ENCODE measurements at places on chromosomes 7 and 10.

DNA sequence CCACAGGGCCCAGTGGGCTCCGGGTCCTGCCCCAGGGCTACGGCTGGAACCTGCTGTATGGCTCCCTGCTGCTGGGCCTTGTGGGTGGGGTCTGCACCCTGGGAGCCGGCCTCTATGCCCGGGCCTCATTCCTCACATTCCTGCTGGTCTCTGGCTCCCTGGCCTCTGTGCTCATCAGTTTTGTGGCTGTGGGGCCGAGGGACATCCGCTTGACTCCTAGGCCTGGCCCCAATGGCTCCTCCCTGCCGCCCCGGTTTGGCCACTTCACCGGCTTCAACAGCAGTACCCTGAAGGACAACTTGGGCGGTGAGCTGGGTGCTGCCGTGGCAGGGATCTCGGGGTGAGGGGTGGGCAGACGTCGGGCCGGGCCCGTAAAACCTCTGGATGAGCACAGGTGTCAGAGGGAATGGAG, 4.4 kb downstream of the SLC12A9 start:
- no peak for DNase-seq

DNA sequence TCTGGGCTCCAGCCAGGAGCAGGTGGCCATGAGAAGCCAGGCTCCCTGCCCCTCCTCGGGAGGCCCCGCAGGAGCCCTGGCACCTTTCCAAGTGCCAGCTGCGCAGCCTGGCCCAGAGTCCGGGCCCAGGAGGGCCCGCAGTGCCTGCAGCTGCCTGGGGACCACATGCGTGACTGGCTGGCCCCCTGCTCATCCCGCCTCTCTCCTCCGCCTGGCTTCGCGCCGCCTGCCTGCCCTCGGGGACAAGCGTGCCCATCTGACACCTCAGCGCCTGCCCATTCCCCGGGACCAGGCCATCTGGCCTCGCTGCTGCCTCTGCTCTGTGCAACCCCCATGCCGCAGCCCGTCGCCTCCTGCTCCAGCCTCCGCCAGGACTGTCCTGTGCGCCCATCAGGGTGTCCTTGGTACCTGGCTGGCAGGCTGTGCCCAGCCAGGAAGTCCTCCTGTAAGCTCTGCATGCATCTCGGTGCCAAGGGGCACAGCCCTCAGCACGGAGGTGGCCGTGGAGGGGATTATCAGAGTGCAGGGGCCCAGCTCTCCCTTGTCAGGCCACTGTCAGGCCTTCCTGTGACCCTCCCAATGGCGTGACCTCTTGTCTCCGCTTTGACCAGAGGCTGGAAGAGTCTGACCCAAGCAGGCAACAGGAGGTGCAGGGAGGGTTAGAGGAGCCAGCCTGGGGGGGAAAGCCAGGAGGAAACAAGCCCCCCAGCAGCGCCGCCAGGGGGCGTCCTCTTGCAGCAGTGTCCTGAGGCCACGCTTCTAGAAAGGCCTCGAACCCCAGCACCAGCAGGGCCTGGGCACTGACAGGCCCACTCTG, 50.5 kb downstream of the TMEM209 start:
- DNase-seq, result no peak

- no peak for DNase-seq
Observed at GRCh38 chr7:23076772-23077171, 28.8 kb upstream of the KLHL7 start.

DNA sequence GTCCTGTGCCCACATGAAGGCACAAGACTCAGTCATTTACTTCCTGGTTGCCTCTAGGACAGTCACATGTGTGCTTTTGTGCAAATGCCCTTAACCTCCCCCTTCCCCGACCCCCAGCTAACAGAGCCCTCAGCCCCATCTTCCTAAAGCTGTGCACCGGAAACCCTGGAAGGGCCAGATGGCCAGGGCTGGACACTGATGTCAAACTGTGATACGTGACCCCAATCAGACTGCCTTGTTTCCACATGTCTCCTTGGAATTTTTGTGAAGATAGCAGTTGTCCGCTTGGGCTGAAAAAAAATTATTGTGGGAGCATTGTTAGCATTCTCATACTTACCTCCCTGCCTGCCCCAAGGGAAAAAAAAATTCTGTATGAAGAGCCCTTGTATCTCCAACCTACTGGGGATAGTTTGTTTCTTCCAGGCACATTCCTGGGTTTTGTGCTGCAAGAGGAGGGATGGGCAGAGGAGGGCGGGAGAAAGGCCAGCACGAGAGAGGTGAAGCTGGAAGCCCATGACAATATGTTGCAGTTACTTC, 17.0 kb upstream of the ADAM12 start:
- DNase-seq, result no peak

GRCh38 chr7:129462420-129462819, 28.2 kb downstream of the STRIP2 start:
- DNase-seq, result no peak

GRCh38 chr7:44330331-44330730, 4.9 kb upstream of the CAMK2B start:
- no peak for DNase-seq

- DNase-seq, result no peak
Observed at GRCh38 chr7:142670511-142670910, 78.8 kb upstream of the PRSS1 start.

DNA sequence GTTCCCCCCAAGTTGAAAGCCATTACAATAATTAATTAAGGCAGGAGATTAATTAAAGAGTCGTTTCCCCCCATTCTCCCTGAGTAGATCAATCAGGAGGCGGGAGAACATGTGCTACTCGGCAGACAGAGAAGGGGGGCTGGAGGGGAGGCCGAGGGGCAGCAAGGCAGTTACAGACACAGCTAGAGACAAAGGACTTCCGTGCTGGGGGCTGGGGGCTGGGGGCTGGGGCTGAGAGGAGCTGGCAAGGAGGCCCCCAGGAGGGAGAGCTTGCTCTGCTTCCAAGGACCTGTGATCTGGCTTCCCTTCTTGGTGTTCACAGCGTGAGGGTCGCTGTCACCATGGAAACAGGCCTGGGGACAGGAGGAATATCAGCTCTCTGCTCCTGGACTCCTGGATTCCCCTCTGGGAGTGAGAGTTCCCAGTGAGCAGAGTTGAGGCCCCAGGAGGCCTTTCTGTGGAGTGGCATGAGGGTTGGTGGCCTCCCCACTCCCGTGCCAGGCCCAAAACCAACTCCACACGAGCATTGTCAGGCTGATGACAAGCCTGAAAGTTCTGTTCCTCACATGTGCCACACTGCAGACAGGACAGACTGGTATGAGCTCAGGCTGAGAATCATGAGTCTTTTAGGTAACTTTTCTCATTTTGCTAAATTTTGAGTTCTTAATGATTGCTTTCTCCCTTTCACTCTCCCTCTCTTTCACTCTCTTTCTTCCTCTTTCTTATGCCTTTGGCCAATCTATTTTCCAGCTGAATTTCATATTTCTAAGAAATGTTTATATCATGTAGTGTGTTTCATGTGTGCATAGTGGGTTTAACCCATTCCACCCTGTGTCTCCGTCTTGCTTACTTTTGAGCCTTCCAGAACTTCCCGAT, 16.4 kb downstream of the FAM241B start:
- DNase-seq, result no peak

- no peak for DNase-seq
Observed at GRCh38 chr10:130232166-130233034, 96.2 kb downstream of the GLRX3 start.

GRCh38 chr10:73906524-73907447, 4.1 kb upstream of the PLAU start:
- DNase-seq, result no peak

DNA sequence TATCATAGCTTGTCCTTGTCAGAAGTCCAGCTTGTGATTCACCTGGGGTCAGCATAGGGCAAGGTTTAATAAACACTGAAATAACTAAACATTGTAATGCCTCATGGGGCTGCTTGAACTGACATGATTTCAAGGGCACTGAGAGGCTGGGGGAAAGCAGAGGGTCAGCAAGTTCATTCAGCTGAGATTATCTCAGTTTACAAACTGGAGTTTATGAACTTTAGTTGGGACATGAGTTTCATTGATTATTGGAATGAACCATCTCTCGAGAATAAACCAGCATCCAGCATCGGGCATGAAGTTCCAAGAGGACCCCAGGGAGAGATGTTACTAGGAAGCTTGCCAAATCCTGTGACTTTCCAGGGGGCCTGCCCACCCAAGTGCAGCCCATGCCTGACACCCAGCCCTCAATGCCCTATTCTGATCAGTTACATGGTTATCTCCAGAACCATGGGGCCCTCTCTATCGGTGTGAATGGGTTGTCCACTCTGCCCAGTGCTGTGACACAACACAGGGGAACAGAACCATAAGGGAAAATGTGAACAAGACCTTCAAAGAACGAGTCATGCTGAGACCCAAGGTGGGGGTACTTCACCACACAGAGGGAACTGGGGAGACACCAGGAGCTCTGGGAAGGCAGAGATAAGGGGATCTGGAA, 7.9 kb upstream of the CYP3A7 start:
- DNase-seq, result no peak

DNA sequence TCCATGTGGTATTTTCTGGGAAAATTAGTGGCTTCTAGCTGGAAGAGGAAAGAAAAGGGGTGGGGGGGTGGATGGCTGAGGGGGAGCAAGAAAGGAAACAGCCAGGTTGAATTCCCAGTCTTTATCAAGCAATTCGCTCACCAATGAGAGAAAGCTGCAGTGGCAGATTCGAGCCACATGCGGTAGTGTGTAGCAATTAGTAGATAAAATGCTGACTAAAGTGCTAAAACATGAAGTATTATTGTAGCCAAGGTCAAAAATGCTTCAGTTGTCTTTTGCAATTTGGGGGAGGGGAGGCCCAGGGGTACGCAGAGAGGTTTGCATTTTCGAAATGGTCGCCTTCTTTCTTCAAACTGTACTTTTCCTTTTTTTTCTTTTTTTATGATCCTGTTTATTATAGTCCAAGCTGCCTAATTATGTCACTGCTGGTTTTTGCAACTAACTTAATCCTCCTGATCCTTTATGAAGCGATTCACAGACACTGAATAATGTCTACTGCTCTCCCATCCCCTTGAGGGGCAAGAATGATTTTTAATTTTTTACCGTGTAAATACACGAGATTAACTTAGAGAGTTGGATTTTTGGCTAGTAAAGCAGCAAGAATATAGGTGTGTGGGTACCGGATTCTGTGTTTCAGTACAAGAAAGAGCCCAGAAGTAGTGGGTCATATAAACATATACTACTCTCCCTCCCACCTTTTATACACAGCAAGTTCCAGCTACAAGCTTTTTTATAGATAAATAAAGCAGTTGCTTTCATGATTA, 3.6 kb upstream of the ARID5B start:
- no peak for DNase-seq

DNA sequence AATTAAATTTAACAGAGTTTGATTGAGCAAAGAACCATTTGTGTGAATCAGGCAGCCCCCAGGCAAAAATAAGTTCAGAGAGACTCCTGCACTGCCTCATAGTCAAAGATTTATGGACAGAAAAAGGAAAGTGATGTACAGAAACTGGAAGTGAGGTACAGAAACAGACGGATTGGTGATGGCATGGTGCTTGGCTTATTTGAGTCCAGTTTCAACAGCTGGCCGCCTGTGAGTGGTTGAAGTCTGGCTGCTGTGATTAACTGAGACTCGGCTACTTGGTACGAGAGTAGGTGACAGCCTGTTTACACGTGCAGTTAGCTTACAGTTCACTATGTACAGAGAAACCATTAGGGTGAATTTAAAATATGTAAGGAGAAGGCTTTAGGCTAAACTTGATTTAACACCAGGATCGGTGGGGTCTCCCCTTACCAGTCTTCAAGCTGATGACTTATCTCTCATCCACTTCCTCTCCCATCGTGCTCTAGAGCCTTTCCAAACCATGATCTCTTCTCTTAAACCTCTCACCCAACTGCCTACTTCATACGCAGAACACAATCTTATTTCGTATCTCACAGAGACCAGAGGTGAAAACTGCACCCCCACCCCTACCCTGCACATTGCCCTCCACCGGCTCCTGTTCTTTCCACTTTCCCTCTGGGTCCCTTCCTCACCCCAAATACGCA, 5.0 kb upstream of the MSMB start:
- no peak for DNase-seq
